ENCODE measurements at places on chromosomes 1 and 21. TPM values are rescaled to one million over a fixed set of nuclear protein-coding genes. Genes with fewer than 3 reads are reported as not detected.

Gene CHD5
- total RNA-seq, result 0.13 TPM

GRCh38 chr1:206953626-206954025, 7.4 kb upstream of the PIGR start:
- no peak for DNase-seq

GRCh38 chr1:110956586-110956985, 7.1 kb downstream of the LRIF1 start:
- DNase-seq, result no peak

- no peak for DNase-seq
These were observed 10.4 kb downstream of the SH3BGRL3 start for GRCh38 chr1:26290122-26290881.

DNA sequence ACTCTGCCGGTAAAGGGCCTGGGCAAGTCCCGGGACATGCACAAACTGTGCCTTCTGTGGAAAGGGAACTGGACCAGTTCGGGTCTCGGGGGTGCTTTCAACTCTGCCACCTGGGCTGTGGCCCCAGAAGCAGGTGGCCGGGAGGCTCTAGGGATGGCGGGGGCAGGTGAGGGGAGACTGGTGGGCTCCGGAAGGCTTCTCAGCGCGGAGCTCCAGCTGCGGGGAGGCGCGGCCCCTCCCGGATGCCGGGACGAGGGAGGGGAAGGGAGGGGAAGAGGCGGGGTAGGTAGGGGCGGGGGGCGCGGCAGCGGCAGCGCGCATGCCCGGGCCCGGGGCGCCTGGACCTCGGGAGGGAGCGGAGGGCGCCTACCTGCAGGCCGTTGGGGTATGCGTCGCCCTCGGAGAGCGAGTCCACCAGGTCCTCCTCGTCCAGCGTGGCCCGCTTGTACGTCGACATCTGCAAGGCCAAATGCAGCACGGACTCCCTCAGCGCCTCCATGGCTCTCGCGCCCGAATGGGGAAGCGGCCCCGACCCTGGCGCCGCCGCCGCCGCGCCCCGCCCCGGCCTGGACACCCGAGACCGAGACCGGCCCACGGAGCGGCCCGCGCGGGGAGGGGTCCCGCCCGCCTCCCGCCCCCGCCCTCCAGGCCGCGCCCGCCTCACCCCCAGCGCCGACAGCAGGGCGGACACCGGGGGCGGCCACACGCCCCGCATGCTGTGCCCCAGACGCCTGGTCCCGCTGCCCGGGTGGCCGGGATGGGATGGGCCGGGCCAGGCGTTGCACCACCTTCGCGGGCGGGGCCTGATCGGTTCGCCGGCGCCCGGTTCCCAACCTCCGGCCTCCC, at the start of gene ECE1:
ECE1 (minus strand) TSS at position 764 of the 846 bp plus-strand sequence; CDS start at position 715, 49 bp downstream.
- DNase-seq, result peak; percentile 27

Gene FBXO2
- total RNA-seq, result 2.2 TPM

DNA sequence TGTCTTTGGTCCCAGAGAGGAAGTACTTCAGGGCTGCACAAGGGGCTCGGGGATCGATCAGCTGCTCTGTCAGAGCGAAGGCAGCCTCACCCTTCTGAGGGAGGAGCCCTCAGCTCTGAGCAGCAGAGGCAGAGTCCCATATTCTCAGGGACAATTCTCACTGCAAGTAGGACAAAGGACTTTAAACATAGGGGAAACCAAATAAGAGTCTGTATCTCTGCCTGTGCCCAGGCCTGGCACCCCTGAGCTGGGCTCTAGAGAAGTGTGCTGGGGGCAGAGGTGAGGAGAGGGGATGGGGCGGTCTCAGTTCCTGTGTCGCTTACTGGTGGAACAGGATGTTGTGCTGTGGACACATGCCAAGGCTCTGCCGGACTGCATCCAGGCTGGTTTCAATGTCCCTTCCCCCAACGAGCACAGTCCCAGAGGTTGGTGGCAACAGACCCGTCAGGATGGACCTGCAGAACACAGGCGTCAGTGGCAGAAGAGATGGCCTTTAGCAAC, 76.6 kb downstream of the ABCA4 start:
- peak; percentile 60 for DNase-seq

DNA sequence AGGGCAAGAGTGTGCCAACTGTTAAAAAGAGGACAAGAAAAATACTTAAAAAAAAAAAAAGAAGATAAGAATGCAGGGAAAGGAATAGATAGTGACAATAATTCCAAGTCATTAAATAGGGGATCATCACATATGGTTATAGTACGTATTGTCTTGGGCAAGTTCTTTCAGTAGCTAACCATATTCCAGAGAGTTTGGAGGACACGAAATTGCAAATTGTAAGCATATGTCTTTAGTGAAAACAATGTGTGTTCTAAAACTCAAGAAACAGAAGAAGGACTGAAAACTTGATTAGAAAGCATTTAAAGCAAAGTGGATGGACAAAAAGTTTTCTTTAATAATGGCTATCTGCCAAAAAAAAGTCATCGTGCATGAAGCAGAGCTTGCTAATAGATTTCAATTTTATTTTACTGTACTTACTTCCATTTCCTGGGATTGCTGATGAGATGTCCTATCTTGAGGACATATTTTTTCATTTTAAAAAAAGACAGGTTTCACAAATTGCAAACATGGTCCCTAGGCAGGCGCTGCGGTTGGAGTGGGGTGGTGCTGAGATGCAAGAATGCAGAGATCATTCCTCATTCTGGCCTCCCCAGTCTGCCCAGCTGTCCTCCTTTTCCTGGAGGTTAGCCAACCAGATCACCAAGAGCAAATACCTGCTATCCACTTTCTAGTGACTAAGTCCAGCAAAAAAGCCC, 11.9 kb downstream of the TSPAN2 start:
- no peak for DNase-seq

DNA sequence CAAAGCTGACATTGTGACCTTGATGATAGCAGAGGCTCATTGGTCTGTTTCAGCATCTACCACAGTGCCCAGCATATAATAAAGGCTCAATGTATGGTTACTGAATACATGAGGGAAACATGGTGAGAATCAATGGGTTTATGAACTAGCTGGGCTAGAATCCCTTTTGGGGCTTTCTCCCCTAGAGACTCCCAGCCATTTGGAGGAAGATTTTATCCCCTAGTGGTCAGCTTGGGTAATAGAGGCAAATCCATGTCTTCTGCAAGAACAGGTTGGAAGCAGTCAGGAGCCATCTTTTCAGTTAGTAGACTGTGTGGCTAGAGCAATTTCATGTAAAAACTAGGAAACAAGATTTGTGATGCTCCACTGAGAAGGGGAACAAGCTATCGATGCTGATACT, 15.8 kb upstream of the REG4 start:
- DNase-seq, result peak; percentile 56

Gene ETV3L
- total RNA-seq, result not detected

Gene EFNA1
- 25.7 TPM for total RNA-seq

Gene SLC16A4
- 93.8 TPM for total RNA-seq

GRCh38 chr21:30437010-30437565, 3.0 kb upstream of the KRTAP15-1 start:
- DNase-seq, result no peak

- DNase-seq, result no peak
These were observed 66.8 kb upstream of the DISP3 start for GRCh38 chr1:11412141-11412540.

DNA sequence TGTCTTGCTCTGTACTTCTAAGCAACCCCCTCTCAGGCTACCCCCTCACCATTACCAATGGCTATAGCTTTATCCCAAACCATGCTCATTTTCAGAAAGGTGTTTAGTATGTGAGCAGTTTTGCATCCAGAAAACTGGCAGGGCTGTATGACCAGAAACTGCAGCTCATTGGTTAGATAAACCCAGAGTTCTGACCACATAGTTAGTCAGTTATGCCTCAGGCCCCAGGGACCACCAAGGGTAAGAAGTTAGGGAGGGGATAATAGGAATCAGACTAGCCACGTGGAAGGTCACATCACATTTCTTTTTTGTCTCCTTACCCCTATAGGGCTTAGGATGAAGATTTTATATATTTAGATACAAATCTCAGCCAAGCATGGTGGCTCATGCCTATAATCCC, 1.2 kb downstream of the ITGA10 start:
- DNase-seq, result no peak

DNA sequence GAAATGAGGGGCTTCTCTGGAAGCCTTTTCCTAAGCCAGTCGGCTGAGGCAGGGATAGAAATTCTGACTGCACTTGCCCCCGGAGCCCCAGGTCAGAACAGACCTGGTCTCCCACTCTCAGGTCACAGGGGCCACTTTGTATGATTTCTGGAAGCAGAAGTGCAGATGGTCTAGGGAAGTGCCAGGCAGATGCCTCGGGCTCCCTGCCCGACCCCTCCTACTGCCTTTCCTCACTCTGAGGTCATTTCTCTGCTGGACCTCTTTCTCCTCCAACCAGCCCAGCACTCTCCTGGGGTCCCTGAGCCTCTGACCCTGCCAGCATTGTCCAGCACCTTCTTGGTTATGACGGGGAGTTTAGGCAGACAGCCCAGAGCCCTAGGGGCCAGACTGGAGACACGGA, 8.7 kb downstream of the RUNX3 start:
- no peak for DNase-seq
